GM18507 (cell line): ENCODE measurements at places on chromosomes 2 and 18.

- DNase-seq, result no peak
Observed at GRCh38 chr2:201430839-201431238, 20.4 kb downstream of the TRAK2 start.

DNA sequence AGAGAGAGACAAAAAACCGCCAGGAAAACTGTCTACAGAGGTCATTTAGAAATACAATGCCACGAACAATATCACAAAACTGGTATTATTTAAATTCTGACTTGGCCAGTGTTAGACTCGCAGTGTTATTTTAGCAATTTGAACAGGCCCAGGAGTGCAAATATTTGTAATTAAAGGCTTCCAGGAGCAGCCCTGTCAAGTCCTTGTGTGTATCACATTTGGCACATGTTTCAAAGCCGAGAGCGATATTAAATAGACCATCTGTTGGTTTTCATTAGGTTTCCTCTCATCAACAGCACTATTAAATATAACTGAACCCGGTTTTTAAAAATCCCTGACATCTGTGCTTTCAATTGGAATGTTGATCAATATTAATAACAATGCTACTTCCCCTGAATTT is 656.9 kb downstream of the TSN start:
- DNase-seq, result no peak

DNA sequence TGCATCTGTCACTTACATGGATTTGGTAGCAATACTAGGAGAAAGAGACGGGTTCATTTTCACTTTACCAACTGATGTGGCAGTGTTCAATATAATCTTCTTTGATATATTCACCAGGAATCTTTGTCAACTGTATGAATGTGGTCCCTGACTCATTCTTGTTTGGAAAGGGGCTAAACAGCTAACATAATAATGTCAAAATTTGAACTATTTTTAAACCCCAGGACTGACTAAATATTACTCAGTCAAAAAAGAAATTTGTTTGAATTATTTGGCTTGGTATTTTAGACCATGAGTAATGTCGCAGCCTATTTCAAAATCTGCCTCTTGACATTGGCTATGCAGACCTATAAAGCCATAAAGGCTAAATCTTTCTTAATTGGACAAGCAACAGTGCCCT is 413.7 kb upstream of the RGPD4 start:
- DNase-seq, result no peak

DNA sequence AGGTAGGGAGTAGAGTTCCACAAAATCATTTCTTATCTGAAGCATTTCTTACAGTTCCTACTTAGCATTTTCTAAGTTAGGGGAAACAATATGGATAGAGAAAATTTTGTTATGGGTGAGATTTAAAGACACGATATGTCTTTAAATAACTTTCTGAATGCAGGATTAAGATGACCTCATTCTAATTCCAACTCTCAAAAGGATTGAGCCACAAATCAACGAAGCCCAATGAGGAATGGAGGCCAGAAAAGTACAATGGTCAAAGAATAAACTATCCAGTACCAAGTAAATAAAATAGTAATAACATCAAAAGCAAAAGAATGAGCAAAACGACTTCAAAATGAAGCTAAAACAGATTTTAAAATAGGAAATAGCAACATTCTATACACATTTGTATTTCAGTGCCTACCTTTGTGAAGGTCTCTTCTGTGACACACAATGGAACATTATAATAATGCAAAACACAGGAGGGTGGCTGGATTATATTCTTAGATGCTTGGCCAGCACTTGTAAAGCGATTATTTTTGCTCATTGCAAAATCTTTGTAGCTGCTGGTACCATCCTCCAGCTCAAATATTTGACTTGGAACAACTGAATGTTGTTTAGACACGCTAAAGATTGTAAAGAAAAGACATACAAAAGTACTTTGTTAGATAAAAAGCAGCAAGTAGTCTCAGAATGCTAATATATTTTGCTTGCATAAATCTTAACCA is 33.8 kb downstream of the HNRNPLL start:
- DNase-seq, result no peak

GRCh38 chr2:178270338-178270737 is 76.0 kb downstream of the OSBPL6 start:
- no peak for DNase-seq

DNA sequence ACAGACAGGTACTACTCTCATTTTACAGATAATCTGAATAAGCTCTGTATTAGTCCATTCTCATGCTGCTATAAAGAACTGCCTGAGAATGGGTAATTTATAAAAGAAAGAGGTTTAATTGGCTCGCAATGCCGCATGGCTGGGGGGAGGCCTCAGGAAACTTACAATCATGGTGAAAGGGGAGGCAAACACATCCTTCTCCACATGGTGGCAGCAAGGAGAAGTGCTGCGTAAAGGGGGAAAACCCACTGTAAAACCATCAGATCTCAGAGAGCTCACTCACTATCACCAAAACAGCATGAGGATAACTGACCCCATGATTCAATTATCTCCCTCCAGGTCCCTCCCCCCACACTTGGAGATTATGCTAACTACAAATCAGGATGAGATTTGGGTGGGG is 254.4 kb downstream of the KCNE4 start:
- no peak for DNase-seq

DNA sequence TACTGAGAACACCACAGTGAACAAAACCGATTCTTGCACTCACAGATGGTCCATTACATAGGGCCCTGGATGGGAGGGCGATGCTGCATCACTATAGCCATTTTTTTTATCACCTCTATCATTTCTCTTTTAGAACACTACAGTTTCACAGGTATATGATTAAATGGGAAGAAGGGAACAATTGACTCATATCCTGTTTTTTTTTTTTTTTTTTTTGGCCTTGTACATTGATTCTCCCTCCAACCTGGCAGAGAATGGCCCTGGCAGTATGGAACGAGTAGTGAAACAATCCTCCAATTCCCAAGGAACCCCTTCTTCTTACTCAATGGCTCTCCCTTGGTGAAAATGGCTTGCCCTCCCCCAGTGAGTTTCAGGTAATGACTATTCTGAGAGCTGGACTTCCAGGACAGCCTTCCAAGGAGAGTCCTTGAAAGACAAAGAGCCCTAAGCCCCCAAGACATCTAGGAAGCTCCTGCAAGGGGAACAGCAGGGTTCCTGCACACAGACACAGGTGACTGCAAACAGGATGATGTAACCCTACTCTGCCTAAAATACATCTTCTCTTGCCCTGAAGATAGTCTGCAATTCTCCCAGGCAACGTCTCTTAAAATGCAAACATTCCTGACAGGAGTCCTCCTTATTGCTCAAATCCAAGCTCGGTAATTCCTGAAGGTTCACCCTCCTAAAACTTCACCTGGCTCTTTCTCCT is 405.4 kb downstream of the SETBP1 start:
- no peak for DNase-seq

- no peak for DNase-seq
Observed at GRCh38 chr2:119592436-119592835, 48.2 kb downstream of the CFAP221 start.
